ENCODE measurements at places on chromosomes 13 and 19.

DNA sequence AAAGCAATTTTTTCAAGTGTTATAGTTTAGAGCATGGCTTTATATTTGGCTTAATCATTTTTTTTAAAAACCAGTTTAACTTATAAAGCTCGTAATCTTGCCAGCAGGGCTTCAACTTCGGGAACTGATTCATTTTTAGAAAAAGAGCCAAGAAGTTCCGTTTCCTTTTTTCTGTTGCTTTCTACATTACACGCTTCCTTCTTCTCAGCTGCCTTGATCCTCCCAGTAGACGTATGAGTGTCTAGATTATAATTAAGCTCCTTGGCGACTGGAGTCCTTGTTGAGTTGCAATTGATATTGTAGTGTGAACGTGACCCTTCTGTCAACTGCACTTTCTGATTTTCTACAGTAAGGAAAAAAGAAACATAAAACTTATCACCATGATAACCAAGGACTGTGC, 497.2 kb downstream of the DIAPH3 start:
- no peak for DNase-seq

- DNase-seq, result no peak
These were observed 84.8 kb downstream of the LNX2 start for GRCh38 chr13:27535546-27535945.

DNA sequence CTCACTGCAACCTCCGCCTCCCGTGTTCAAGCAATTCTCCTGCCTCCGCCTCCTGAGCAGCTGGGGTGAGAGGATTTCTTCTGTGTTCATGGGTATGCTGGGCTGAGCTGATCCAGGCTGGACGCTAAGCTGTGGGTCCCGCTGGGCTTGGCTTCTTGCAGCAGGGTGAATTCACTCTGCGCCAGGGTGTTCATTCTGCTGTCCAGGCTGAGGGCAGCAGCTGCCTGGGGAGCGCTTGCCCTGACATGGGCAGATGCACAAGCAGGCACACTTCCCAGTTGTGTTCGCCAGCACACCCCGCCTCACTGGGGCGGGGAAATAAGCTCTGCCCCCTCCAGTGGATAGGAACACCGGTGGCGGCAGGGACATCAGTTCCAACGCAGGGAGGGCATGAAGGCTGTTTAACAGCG, 7.3 kb upstream of the INAFM1 start:
- no peak for DNase-seq

DNA sequence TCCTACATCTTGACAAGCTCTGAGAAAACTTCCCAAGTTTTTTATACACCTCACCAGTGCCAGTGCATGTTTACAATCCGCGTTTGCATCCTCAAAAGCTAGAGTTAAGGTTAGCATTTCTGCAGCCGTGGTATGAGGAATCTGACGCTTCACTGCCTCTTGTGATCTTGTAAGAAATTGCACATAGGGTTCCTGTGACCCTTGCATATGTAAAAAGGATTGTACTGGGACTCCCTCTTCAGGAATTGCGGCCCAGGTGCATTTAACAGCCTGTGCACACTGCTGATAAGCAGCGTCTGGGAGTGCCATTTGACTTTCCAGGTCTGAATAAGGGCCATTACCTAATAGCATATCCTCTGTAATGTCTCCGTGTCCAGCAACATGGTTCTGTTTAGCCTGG, 15.3 kb downstream of the FPR3 start:
- DNase-seq, result peak; percentile 32

DNA sequence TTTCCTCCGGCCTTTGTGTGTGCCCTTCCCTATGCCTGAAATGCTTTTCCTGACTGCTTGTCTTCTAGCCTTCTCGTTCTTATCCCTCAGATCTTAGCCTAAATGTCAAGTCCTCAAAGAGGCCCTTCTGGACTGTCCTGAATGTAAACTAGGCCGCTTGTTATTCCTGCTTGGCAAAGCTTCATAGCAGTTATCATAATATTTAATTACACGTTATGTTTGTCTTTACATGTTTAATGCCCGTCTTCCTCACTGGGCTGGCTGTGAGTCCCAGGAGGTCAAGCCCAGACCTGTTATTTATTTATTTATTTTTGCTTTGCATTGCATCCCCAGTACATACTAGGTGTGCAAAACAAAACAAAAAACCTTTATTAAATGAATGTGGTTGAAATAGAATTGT, 62.7 kb downstream of the SIPA1L3 start:
- DNase-seq, result no peak
